Effector memory CD8-positive, alpha-beta T cell (primary cell): ENCODE measurements at places on chromosomes 12 and 14.

GRCh38 chr14:40413136-40413535 lies 980.9 kb upstream of the FBXO33 start:
- no peaks in the 10 kb centered on the region for H3K36me3 ChIP-seq
- no peaks in the 10 kb centered on the region for H3K27me3 ChIP-seq
- no peak overlapping the region for H3K27ac ChIP-seq

GRCh38 chr14:55891692-55892091 lies 226.5 kb upstream of the PELI2 start:
- no peaks in the 10 kb centered on the region for H3K36me3 ChIP-seq
- no peak overlapping the region for H3K4me3 ChIP-seq
- no peak for DNase-seq
- H3K27ac ChIP-seq = no peak overlapping the region

- no peaks in the 10 kb centered on the region for H3K4me1 ChIP-seq
- H3K27ac ChIP-seq = no peak overlapping the region
- no peak for DNase-seq
- H3K4me3 ChIP-seq = no peak overlapping the region
- no peaks in the 10 kb centered on the region for H3K27me3 ChIP-seq
- no peaks in the 10 kb centered on the region for H3K36me3 ChIP-seq
Observed at GRCh38 chr12:83018088-83018487, 331.4 kb downstream of the TMTC2 start.

- no peak overlapping the region for H3K27ac ChIP-seq
- H3K4me3 ChIP-seq = no peak overlapping the region
- H3K27me3 ChIP-seq = no peaks in the 10 kb centered on the region
- DNase-seq = no peak
- H3K36me3 ChIP-seq = no peaks in the 10 kb centered on the region
Observed at GRCh38 chr14:68328509-68328908, 464.4 kb downstream of the ZFP36L1 start.

DNA sequence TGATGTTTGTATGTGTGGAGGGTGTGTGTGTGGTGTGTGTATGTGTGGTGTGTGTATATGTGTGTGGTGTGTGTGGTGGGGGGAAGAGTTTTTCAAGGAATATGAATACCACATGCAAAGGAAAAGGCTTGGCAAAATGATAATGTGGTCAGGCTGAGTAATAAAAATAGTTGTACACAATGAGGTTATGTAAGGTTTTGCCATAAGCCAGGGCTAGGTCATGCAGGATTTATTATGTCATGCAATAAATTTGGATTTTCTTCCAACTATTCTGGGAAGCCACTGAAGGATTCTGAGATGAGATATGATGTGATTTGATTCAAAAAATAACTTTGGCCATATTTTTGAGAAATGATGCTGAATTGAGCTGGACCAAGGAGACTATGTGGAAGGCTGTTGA lies 1191.6 kb upstream of the SEL1L start:
- no peaks in the 10 kb centered on the region for H3K27me3 ChIP-seq
- H3K4me3 ChIP-seq = no peak overlapping the region
- H3K4me1 ChIP-seq = no peaks in the 10 kb centered on the region
- no peak overlapping the region for H3K27ac ChIP-seq
- H3K36me3 ChIP-seq = no peaks in the 10 kb centered on the region

DNA sequence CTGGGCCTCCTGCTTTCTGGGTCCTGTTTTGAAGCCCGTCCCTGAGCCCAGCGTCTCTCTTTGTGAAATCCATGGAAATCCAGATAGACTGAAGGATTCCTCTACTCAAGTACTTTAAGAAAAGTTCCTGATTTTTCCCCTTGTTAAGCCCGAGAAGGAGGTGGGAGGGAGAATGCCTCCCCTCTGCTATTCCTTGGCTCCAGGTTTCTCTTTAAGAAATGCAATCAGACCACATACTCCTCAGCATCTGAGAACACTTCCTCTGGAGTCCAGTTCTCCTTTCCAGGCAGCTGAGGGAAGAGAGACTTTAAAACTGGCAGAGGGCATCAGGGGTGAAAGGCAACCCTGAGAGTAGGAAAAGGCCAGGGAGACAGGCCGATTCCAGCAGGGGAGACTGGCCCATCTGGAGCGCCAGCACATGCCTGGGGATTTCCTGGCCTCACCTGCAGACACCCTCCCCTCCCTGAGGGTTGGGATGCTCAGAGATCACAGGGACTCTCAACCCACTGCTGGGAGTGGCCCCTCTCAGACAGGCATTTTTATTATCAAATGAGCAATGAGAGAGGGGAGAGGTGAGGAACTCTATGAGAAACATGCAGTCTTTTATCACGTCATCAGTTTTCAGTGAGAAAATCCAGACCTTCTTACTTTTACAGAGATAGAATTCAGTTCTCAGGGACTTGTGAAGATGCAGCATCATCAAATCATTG lies 2.0 kb upstream of the EMP1 start:
- no peak for DNase-seq
- peaks cover 30% of the 10 kb centered on the region for H3K27me3 ChIP-seq
- H3K27ac ChIP-seq = no peak overlapping the region
- no peaks in the 10 kb centered on the region for H3K36me3 ChIP-seq
- no peak overlapping the region for H3K4me3 ChIP-seq

GRCh38 chr12:110062241-110062640 lies 13.9 kb upstream of the C12orf76 start:
- H3K36me3 ChIP-seq = no peaks in the 10 kb centered on the region
- H3K27ac ChIP-seq = no peak overlapping the region
- peaks cover 11% of the 10 kb centered on the region for H3K27me3 ChIP-seq
- no peak for DNase-seq
- H3K4me1 ChIP-seq = no peaks in the 10 kb centered on the region

- H3K4me3 ChIP-seq = no peak overlapping the region
- no peaks in the 10 kb centered on the region for H3K4me1 ChIP-seq
- H3K27ac ChIP-seq = no peak overlapping the region
- H3K27me3 ChIP-seq = no peaks in the 10 kb centered on the region
- DNase-seq = no peak
- H3K36me3 ChIP-seq = no peaks in the 10 kb centered on the region
Observed at GRCh38 chr14:57512220-57512619, 18.6 kb upstream of the CCDC198 start.

DNA sequence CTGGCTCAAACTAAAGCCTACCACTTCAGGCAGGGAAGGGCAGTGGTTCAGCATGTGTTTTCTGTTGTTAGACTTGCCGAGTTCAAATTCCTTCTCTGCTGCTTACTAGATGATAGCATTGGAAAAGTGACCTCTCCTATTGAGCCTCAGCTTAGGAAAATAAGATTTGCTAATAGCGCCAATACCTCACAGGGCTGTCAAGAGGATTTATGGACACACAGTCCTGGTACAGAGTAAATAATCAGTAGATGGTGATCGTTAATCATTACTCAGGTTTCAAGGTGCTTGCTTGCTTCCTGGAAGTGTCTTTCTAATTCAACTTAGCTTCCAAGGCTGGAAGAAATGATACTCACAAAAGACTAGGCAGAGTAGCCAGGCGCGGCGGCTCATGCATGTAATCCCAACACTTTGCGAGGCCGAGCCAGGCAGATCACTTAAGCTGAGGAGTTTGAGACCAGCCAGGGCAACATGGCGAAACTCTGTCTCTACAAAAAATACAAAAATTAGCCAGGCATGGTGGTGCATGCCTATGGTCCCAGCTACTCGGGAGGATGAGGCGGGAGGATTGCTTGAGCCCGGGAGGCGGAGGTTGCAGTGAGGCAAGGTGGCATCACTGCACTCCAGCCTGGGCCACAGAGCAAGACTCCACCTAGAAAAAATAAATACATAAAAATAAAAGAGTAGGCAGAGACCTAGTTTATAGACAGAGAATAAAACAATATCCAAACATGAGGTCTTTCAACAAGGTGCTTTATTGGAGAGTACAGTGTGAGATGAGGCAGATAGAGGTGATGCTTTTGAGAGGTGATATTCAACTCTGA lies 6.0 kb downstream of the PLA2G1B start:
- no peaks in the 10 kb centered on the region for H3K27me3 ChIP-seq
- no peak for DNase-seq
- H3K4me3 ChIP-seq = no peak overlapping the region

DNA sequence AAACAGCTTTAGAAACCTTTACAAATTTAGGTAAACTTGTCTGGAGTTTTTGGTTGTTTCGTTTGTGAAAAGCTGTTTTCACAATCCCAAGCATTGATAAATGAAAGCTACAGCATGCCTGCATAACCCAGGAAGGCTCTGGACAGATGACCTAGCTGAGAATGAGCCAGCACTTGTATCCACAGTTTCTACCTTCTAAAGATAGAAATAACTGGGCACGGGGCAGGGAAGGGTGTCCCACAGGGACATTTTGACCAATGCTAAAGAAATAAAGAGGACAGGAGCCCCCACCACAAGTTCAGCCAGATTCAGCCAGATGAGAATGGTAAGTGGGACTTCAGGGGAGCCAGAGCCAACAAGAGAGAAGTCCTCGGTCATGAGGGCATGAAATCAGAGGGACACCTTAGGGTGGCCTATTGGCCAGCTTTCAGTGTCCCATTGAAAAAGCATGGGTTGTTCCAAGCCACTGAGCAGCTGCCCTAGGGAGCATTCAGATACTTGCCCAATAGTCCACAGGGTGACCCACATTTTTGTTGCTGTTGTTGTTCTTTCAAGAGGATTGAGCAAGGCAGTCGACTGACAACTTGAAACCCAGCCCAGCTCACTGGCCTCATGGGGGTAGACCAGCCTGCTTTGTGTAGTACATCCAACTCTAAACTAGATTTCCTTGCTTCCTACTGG lies 140.3 kb upstream of the NUDT4 start:
- H3K27me3 ChIP-seq = no peaks in the 10 kb centered on the region
- no peaks in the 10 kb centered on the region for H3K4me1 ChIP-seq
- H3K36me3 ChIP-seq = peaks cover 4% of the 10 kb centered on the region
- H3K4me3 ChIP-seq = no peak overlapping the region

DNA sequence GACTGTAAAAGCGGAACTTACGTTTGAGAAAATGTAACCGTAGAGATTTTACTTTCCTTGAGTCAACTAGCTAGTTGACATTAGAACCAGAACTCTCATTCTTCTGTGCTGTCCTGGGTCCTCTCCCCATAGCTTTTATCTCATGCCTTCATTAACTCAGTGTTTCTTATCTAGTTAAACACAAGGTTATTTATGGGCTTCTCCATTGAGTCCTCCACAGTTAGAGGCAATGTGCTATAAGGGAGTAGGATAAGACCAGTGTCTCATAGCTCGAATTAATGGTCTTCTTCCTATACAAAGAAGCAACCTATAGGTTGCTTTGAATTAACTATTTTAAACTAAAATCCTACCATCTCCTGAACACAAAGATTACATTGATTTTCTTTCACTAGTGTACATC lies 129.8 kb downstream of the ACSS3 start:
- no peaks in the 10 kb centered on the region for H3K36me3 ChIP-seq
- H3K27ac ChIP-seq = no peak overlapping the region
- no peaks in the 10 kb centered on the region for H3K27me3 ChIP-seq
- no peaks in the 10 kb centered on the region for H3K4me1 ChIP-seq
- no peak for DNase-seq

- H3K36me3 ChIP-seq = peaks cover 40% of the 10 kb centered on the region
- peak overlapping the region; percentile 91 for H3K4me3 ChIP-seq
- H3K27me3 ChIP-seq = no peaks in the 10 kb centered on the region
- peak overlapping the region; percentile 93 for H3K27ac ChIP-seq
Observed at GRCh38 chr12:6494258-6494743, 399 bp downstream of the NCAPD2 start.

DNA sequence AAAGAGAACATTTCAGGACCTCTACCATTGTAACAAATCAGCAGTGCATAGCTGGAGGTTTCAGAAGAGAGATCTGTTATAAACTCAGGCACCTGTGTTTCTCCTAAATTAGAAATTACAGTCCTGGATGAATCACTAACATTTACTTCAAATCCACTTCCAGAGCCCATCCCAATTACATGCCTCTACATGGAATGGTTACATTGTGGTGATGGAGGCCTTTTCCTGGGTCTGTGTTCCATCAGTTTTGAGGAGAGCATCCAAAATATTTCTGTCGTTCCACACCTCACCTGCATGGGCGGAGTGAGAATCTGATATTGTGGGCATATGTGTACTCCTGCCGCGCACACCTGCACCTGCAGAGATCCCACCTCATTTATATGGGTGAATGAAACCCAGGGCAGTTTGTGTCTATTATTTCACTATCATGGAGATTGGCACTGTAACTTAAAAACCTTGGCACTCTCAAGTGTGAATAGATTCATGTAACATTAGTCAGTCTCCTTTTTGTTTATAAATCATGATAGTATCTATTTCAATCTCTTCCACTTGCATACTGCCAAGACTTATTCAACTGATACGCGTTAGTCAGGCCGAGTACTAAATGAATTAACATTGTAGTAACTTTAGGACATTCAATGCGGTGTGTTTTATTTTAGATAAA lies 215.1 kb upstream of the FAR2 start:
- no peaks in the 10 kb centered on the region for H3K4me1 ChIP-seq
- H3K27ac ChIP-seq = no peak overlapping the region
- H3K27me3 ChIP-seq = peaks cover 7% of the 10 kb centered on the region
- H3K36me3 ChIP-seq = no peaks in the 10 kb centered on the region
- no peak for DNase-seq

- no peaks in the 10 kb centered on the region for H3K36me3 ChIP-seq
- no peak overlapping the region for H3K27ac ChIP-seq
- H3K4me3 ChIP-seq = no peak overlapping the region
- peaks cover 10% of the 10 kb centered on the region for H3K4me1 ChIP-seq
- no peak for DNase-seq
- H3K27me3 ChIP-seq = peaks cover 50% of the 10 kb centered on the region
Observed at GRCh38 chr12:15225136-15225862, 4.1 kb upstream of the RERG start.

DNA sequence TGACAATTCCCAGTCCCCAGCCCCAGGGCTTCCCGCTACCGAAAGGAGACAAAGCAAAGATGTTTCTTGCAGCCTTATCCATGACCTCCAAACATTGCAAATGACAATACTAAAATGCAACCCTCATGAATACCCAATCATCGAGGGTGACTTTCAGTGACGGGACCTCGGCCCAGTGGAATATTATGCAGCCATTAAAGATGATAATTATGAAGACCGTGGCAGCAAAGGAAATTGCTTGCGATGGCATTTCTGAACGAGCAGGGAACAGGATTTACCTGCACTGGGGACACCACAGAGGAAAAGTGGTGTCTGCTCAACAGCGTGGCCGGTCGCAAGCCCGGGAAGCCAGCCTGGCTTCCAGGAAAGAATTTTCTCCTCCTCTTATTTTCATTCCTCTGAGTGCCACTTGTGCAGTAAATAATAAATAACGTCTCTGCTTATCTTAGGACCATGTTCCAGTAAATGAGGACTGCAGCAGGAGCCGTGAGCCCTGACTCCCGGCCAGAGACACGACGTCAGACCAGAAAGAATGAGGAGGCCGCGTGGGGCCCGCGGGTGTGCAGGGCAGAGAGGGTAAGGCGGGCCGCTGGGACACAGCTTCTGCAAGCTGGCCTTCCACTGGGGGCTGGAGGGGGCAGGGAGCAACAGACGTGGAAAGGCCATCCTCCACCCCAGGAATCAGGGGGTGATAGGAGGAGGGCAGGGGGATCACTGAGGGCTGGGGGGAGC lies 6.6 kb downstream of the C14orf180 start:
- no peaks in the 10 kb centered on the region for H3K36me3 ChIP-seq
- peaks cover 6% of the 10 kb centered on the region for H3K27me3 ChIP-seq
- H3K4me3 ChIP-seq = no peak overlapping the region
- no peaks in the 10 kb centered on the region for H3K4me1 ChIP-seq
- H3K27ac ChIP-seq = no peak overlapping the region
- DNase-seq = no peak
